ENCODE measurements at places on chromosomes 13 and 19.

GRCh38 chr13:66835040-66835628 is 395.0 kb downstream of the PCDH9 start:
- DNase-seq, result no peak

GRCh38 chr13:93814658-93815057 is 588.1 kb downstream of the GPC6 start:
- no peak for DNase-seq

- DNase-seq, result no peak
Observed at GRCh38 chr19:4449022-4449638, 8.5 kb downstream of the UBXN6 start.

DNA sequence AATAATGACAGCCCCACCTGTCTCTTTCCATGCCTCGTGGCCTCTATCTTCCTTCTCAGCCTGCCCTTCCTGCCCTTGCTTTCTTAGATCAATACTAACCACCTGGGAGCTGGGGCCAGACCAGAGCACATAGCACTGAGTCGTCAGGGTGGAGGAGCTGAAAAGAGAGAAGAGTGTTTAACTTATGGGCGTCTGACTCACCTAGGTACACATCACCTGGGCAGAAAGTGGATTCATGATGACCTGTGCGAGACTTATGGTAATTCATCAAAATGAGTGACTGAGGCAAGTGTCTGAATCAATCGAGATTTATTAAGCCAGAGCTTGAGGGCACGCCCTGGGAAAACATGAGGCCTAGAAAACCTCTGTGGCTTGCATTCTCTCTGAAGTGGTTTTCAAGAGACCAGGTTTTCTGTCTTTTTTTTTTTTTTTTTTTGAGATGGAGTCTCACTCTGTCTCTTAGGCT is 19.2 kb downstream of the CEACAM6 start:
- no peak for DNase-seq

GRCh38 chr13:99294198-99294597 is 13.0 kb downstream of the GPR183 start:
- no peak for DNase-seq

GRCh38 chr13:106795847-106796246 is 227.9 kb upstream of the ARGLU1 start:
- no peak for DNase-seq

DNA sequence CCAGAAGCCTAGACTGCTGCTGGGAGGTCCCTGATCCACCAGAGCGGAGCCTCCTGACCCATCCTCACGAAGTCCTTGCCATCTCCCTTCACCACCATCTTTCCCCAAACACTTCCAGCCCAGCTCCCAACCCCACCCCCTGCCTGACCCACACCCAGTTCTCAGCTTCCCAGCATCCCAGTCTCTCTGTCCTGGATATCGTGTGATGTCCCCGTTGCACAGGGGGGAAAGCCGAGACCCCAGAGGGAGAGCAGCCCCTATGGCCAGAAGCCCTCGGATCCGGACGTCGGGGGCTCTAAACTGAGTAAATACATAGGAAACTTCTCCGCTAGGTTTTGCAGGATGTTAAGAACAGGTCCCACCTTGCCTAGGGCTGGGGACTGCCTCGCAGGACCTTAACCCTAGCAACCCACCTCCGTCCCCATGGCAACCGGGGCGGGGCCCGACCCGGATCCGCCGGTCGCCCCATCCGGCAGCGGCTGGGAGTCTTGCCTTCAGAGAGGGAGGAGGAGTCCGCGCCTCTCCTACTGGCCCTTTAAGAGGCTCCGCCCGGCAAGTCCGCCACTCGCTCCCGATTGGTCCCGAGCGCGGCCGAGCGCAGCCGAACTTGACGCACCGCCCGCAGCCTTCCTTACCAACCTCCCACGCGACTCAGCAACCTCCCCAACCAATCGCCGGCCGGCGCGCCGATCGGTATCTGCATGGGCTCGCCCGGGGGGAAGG is 451 bp upstream of the HMG20B start:
- peak; percentile 99 for DNase-seq

DNA sequence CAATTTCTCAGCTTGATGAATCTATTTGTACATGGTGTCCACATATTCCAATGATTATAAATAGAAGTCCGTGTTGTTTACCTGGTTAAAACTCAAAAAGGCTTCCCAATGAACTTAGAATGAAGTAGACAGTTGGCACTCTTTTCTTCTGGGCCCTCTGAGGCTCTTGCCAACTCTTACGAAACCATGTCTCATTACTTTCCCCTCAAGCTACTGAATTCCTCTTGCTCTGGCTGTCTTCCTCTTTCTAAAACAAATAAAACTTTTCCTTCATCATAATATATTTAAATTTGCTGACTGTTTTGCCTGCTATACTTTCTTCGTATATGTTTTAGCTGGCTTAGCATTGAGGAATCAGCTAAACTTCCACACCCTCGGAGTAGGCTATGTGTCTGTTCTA is 139.7 kb downstream of the SLITRK6 start:
- DNase-seq, result no peak

- DNase-seq, result no peak
Observed at GRCh38 chr13:110376120-110376519, 69.0 kb downstream of the COL4A2 start.

GRCh38 chr13:50998326-50998725 is 88.7 kb downstream of the RNASEH2B start:
- no peak for DNase-seq

GRCh38 chr19:1957562-1958248 is 16.7 kb downstream of the CSNK1G2 start:
- no peak for DNase-seq

DNA sequence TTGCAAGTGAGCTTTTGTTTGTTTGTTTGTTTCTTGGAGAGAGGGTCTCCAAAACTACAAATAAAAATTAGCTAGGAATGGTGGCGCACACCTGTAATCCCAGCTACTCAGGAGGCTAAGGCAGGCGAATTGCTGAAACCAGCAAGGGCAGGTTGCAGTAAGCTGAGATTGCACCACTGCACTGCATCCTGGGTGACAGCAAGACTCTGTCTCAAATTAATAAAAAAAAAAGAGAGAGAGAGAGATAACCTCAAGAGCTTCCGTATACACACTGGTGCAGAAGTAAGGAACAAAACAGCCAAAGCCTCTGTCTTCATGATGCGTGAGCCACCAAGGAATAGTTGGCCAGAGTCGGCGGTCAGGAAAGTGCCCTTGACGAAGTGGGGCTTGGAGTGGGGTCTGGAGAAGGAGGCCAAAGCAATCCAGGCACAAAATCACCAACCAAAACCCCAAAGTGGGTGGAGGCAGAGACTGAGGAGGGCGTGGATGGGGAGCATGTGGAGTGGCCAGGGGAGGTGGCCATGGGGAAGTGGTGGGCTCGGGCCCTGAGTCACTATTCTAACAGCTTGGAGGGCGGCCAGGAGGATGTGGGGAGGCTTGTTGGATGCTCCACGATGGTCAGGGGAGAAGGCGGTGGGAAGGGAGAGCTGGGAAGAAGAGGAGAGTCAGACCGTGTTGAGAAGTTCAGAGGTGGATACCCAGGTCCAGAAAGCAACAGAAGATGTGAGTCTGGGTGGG is 21.2 kb upstream of the TOMM40 start:
- no peak for DNase-seq

- DNase-seq, result peak; percentile 59
Observed at GRCh38 chr13:98576963-98577835, at the start of gene STK24. Gene STK24, minus strand, starts transcription at chr13:98577107. Its CDS starts 321 bp downstream, at chr13:98576786.

- DNase-seq, result no peak
Observed at GRCh38 chr19:28700176-28700575, 512.8 kb downstream of the UQCRFS1 start.

DNA sequence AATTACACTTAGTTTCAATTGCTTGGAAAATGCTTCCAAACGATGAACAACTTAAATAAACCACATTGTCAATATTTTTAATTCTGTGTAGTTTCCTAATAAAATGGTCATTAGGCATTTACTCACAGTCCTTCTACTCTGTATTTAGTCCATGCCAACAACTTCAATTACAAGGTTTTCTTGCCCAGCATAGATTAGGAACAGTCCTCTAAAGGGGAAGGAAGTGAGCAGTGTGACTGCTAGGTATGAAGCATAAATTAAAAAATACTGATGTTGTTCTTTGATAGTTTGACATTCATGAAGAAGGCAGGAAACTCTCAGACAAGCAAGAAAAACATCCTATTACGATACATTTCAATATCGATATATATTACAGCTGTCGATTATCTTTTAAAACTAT is 716.0 kb upstream of the PCDH9 start:
- no peak for DNase-seq

GRCh38 chr19:35781650-35782049 is 6.3 kb downstream of the ARHGAP33 start:
- DNase-seq, result no peak

DNA sequence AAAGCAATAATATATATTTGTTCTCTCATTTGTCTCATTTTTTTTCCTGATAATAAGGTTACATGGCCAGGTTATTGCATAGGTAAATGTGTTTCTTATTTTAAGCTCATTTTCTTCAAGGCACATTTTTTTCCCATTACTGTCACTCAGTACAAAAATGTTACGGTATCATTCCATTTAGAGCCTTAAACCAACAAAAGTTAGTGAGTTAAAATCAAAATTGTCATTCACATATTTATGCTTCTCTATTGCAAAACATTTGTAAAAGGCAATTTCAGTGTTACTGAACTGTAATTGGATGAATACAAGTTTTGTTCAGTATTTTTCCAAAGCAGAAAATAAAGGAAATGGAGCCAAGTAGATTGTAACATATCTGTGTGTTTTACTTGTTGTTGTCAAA is 117.6 kb upstream of the MAB21L1 start:
- DNase-seq, result no peak

- peak; percentile 58 for DNase-seq
Observed at GRCh38 chr19:45508417-45508860, 1.2 kb downstream of the VASP start.

DNA sequence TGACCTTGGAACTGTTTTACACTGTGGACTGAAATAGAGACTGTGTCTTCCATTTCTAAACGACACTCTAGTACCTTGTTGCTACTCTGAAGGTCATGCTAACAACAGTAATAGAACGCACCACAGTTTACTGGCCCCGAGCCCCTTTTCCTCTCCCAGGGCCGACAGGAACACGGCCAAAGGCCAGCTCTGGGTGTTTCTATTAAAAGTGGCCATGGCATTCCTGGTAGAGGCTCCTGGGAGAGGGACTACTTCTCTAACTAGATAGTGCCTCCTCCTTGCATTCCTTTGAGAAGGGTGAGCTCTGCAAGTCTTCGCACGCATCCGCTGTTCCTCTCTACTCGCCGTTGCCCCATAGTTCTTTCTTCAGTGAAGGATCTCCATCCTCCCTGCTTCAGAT is 18.7 kb upstream of the SIAH3 start:
- no peak for DNase-seq

- no peak for DNase-seq
Observed at GRCh38 chr13:41428155-41428554, 29.2 kb upstream of the RGCC start.

DNA sequence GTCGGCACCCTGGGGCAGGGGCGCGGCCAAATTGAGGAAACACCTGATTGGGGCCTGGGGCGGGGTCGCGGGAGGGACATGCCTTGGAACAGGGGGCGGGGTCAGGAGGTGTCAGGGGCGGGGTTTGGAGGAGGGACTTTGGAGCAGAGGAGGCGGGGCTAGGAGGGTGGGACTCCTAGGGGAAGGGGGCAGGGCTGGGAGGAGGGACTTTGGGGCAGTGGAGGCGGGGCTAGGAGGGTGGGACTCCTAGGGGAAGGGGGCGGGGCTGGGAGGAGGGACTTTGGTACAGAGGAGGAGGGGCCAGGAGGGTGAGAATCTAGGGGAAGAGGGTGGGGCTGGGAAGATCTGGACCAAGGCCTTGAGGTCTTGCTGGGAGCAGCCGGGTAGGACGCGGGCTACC is 21.9 kb downstream of the GRIN2D start:
- no peak for DNase-seq

GRCh38 chr13:76803831-76804230 is 82.4 kb downstream of the KCTD12 start:
- no peak for DNase-seq

GRCh38 chr19:38849860-38850435 is at the start of gene HNRNPL:
Gene HNRNPL, minus strand, starts transcription at chr19:38849986. Its CDS starts 20 bp downstream, at chr19:38849966.
- peak; percentile 99 for DNase-seq

DNA sequence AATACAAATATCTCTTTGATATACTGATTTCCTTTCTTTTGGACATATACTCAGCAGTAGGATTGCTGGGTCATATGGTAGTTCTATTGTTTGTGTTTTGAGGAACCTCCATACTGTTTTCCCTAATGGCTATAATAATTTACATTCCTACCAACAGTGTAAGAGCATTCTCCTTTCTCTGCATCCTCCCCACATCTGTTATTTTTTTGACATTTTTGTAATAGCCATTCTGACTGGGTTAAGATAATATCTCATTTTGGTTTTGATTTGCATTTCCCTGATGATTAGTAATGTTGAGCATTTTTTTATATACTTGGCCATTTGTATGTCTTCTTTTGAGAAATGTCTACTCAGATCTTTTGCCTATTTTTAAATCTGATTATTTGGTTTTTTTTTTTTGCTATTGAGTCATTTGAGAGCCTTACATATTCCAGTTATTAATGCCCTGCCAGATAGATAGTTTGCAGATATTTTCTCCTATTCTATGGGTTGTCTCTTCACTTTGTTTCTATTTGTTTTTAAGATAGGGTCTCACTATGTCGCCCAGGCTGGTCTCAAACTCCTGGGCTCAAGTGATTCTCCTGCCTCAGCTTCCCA is 95.7 kb downstream of the FNDC3A start:
- DNase-seq, result no peak

DNA sequence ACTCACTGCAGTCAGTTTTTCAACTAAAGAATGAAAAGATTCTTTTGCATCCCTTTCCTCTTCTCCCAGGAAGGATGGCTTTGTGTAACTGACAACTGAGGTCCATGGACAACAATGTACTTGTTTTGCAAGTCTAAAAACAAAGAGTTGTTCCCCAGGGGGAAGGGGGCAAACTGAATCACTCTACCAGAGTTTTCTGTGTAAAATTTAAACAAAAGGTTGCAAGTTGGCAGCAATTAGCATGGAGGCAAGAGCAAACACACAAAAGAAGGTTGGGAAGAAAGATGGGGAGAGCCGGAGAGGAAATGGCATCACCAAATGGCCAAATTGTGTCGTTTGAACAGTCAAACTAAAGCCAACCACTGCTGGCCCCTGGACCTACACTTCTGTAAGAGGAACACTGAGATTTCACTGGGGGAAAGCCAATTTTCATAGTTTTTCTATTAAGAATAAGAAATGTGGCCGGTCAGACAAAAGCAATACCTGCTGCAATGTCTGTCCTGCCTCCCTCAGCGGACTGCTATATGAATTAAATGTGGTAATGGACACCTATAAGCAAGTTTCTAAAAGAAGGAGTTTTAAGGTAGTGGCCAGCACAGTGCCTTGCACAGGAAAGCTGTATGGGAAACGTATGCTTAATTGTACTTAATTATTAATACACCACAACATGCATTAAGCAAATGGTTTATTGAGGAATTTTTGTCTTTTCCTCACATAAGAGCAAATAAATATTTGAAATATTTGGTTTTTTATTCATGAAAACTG is 16.1 kb upstream of the SACS start:
- no peak for DNase-seq
